ENCODE measurements at places on chromosomes 1 and 21.

DNA sequence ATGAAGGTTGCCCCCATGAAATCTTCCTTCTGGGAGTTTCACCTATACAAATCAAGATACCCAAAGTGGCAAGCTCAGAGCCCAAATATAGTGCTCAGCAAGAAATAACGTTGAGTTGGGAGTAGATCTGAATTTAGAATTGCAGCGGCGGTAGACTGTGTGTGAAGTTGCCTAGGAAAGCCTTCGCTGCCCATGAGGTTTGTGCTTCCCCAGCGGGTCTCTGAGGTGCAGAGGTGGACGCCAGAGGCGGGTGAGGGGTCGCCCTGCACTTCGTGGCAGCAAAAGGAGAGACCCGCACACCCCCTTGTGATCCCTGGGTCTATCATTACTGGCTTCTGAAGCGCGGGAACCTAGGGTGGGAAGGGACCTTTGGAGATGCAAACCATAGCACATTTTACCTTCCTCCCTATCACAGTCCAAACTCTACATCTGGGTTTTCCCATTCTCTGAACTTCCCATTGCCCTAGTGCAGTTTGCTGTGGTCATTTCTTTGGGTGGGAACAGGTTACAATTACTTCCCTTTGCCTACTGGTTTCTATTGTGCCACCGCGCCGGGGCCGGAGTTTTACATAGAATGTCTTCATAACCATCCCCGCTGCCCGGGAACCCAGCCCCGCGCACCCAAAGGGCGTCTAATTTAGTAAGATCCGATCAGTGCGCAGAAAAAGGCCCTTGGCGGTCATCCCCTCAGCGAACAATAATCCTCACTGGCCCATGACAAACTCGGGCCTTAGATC is 5.2 kb downstream of the TBX15 start:
- DNase-seq, result no peak

- no peak for DNase-seq
These were observed 30.4 kb downstream of the VTCN1 start for GRCh38 chr1:117180147-117180967.

DNA sequence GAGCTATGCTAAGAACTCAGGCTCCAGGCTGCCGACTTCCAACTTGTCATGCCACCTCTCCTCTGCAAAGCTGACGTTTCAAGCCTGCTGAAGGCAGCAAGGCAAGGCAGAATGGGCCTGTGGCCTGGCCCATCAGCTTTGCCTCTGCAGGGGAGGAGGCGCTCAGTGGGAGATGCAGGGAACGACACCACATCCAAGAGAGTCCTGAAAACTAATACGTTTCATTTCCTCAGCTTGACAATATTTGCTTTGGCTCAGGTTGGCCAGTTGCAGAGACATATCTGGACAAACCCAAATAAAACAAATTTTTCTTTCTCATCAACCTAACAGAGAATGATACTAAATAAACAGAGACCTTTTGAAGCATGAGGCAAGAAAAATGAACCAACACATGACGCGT is 35.3 kb downstream of the BEND5 start:
- no peak for DNase-seq

DNA sequence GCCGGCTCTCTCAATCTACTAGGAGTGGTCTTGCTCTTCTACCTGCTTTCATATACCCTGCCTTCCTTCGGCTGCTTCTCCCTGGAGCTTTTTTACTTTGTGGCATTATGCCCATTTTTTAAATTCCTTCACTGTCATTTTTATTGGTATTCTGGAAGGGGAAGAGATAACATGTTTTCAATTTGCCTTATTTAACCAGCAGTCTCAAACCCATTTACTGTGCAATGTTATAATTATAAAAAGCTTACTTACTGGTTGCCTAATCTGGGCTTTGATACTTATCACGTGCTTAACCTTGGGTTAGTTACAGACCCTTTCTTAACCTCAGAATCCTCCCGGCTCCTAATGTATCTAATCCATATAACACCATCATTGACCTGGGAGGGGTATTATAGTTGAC is 128.1 kb downstream of the SIPA1L2 start:
- no peak for DNase-seq

GRCh38 chr1:16215882-16216753 is 3.7 kb upstream of the ARHGEF19 start:
- peak; percentile 43 for DNase-seq

GRCh38 chr1:83900524-83900923 is 98.4 kb downstream of the TTLL7 start:
- no peak for DNase-seq

DNA sequence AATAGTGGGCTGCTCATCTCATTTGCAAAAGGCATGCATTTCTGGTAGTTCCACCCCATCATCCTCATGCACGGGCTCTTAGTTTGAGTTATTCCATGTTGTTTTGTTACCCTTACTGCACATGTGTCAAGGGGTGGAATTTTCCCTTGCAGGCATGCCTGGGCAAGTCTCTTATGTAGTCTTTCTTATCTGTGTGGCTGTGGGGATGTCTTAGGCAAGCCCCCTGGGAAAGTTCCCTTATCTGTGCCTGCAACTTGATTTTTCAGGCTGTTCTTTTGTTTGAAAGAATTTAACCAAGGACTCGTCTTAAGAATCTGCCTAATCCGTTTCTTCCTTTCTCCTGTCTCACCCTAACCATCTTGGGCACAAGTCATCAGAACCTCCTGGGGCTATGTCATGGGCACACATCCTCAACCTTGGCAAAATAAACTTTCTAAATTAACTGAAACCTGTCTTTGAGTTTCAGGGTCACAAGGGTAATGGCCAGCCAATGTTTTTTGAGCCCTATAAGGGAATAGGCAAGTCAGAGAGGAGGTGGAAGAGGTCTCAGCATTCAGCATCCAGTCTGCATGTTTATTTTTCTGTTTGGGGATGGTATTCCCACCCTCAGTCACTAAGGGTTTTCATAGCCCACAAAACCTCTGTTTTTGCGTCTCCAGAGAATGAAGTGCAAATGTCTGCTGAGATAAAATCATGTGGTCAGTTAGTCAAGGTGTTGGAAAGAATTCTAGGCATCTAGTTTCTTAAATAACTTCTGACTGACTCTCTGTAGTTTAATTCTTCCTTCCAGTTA is 579.7 kb downstream of the PLA2G4A start:
- DNase-seq, result no peak

GRCh38 chr1:2252423-2252822 is 24.3 kb downstream of the SKI start:
- DNase-seq, result no peak

GRCh38 chr1:2073382-2074230 is 23.4 kb downstream of the PRKCZ start:
- DNase-seq, result no peak

DNA sequence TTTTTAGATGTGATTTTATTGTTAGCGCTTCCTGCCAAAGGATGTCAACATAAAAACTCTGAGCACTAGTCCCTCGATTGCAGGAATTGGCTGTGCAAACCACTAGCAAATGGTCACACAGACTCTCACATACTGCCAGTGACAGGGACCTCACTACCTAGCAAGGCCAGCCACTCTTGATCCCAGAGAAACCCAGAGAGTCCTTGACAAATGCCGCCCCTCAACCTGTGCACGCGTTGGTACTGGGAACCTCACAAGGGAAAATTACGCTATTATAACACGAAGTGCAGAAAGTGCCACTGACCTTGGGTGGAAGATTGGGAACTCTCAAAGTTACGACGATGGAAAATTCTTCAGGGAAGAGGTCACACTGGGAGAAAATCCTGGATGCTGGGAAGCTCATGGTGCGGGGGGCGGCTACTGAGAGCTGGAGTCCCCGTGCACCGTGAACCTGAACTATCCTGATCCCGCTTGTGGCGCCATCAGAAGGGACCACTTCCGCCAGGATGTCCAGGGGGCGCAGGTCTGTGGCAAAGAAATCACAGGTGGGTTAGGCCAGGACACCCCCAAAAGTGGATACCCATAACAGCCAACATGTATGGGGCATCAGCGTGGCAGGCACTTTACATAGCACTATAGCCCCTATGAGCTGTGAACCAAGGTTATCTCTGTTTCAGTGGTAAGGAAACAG is 5.9 kb upstream of the KRTAP10-4 start:
- no peak for DNase-seq

- DNase-seq, result peak; percentile 61
These were observed 2.5 kb upstream of the CERS2 start for GRCh38 chr1:150976879-150977694.

DNA sequence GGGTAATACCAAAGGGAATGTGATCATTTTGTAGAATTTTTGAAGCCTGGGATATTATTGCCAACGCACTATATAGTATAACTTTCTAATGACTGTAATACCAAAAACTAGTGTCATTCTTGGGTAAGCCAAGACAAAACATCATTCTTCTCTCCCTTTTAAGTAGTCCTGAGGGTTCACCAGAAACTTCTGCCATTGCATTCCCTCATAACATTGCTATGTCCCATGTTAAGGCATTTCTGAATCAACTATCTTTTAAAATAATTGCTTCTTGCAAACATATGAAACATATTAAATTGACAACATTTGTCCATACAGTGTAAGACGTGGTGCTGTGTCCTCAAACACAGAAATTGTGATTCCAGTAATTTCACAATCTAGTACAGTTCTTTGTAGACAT is 29.9 kb upstream of the C1orf21 start:
- DNase-seq, result no peak

- no peak for DNase-seq
These were observed 6.9 kb upstream of the TMEM269 start for GRCh38 chr1:42777852-42778251.

GRCh38 chr21:41095983-41096382 is 72.0 kb upstream of the BACE2 start:
- no peak for DNase-seq

- DNase-seq, result no peak
These were observed 9.2 kb downstream of the PIGM start for GRCh38 chr1:160022330-160023310.

- DNase-seq, result no peak
These were observed 118.1 kb upstream of the SGIP1 start for GRCh38 chr1:66415866-66416265.

DNA sequence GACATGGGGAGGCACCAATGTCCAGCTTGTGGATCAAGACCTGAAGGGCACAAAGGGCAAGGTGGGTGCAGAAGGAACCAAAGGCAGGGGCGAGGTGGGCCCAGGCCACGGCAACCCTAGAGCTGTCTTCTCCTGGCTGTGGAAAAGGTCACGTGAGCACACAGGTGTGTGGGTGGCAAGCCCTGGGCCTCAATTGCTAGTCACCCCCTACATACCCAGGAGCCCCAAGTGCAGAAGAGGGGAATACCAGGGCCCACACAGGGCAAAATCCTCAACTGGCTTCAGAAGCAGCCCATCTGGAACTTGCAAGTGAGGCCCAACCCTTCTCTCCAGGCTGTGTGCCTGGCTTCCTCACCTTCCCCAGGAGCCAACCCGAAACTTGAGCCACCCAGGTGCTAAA is 25.6 kb downstream of the ZBTB17 start:
- DNase-seq, result peak; percentile 61

DNA sequence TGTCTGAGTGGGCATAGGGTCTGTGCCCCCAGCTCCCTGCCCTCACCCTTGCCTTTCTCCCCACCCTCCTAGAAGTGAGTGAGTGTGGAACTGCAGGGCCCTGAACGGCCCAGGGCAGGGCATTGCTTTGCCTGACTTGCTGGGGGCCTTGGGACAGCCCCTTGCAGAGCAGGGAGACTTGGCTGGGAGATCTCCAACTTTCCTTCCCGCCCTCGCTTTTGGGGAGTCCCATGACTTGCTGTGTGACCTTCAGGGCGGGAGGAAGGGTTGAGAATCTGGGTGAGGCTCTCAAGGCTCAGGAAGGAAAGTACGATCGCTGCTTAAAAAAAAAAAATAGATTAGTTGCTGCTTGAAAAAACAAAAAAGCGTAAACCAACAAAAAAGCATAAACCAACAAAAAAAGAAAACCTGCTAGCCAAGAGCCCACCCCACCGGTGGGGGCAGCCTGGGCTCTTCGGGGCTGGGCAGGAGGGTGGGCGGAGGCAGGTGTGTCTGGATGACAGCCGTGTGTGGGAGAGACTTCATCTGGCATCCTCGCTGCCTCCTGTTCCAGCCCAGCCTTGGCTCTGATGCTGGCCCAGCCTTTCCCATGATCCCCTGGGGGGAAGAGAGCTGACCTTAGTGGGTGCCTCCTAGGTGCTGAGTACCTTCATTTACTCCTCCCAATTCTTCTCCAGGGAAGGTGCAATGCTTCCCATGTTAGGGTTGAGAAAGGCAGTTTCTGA is 6.5 kb downstream of the NBL1 start:
- DNase-seq, result no peak

DNA sequence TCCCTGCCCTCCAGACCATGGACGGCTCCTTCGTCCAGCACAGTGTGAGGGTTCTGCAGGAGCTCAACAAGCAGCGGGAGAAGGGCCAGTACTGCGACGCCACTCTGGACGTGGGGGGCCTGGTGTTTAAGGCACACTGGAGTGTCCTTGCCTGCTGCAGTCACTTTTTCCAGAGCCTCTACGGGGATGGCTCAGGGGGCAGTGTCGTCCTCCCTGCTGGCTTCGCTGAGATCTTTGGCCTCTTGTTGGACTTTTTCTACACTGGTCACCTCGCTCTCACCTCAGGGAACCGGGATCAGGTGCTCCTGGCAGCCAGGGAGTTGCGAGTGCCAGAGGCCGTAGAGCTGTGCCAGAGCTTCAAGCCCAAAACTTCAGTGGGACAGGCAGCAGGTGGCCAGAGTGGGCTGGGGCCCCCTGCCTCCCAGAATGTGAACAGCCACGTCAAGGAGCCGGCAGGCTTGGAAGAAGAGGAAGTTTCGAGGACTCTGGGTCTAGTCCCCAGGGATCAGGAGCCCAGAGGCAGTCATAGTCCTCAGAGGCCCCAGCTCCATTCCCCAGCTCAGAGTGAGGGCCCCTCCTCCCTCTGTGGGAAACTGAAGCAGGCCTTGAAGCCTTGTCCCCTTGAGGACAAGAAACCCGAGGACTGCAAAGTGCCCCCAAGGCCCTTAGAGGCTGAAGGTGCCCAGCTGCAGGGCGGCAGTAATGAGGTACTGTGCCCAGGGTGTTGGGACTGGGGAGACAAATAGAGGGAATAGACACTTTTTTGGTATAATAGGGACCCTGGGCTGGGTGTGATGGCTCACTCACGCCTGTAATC is 1.0 kb downstream of the ZBTB48 start:
- no peak for DNase-seq

GRCh38 chr1:58898739-58899586 is 115.1 kb upstream of the JUN start:
- no peak for DNase-seq

GRCh38 chr1:116877141-116877818 is 32.4 kb upstream of the PTGFRN start:
- DNase-seq, result no peak

DNA sequence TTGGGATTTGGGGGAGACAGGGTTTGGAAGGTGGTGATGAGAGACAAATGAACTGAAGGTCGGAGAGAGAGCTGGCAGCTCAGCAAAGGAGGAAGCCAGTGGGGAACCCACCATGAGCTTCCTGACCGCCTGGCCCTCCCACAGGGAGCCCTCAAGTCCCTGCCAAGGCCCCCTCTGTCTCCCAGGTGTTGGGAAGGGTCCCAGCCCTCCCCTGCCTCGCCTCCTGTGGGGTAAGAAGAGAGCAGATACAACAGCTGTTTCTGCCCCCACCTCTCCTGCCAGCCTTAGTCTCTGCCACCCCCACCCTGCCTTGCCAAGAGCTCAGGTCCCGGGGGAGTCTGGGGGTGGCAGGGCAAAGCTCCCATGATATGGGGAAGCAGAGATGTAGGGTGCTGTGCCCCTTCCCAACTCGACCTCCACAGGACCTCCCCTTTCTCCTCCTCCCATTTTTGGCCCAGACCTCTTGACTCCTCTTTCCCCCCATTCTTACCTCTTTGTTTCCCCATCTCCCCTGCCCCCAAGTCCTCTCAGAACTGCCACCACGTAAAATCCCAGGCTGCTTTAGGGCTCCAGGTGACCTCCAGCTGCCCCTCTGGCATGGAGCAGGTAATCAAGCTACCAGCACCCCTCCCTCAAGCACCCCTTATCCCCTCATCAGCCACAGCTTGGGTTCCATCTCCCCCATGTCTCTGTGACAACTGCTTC is 556 bp downstream of the S100A1 start:
- DNase-seq, result no peak

All from activated CD4-positive, alpha-beta T cell treated with anti-CD3 and anti-CD28 coated beads, Interleukin-2, amount 50 U/mL, for 4 hours (primary cell).